Activated CD8-positive, alpha-beta memory T cell treated with anti-CD3 and anti-CD28 coated beads for 4 hours (primary cell): ENCODE measurements at places on chromosomes 1 and 21.

GRCh38 chr1:245770156-245770555, 615.4 kb downstream of the KIF26B start:
- no peak for DNase-seq

GRCh38 chr1:108830119-108831008, 26.5 kb downstream of the AKNAD1 start:
- no peak for DNase-seq

DNA sequence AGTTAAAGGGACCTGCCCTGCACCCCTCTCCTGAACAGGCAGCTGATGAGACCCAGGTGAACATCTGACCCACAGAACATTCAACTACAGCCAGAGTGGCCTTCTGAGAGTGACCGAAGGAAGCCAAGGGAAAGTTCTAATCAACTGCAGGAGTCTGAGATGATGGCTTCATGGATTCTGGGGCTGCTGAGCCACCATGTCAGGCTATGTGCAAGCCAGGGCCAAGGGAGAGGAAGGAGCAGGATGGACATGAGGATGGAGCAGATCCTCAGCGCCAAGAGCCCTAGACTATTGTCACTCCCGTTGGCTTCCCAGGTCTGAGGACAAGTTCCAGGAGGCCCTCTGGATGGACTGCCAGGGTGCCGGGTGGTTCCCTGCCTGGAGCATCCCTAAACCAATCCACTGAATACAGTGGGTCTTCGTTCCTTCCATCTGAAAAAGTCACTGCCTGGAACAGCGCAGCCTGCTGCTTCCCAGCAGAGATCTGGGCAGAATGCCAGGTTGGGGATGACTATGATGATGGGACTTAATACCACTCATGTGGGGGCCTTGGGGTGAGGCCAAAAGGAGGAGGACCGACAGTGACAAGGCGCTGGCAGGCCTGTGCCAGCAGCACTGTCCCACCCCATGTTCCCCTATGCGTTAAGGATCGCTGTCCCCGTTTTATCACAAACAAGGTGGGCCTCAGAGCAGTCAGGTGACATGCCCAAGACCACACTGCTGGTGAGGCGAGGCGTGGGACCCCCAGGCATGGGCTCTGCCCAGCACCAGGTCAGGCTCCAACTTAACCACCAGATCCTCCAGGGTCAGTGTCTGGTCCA, 19.8 kb downstream of the SPOCD1 start:
- DNase-seq, result no peak

DNA sequence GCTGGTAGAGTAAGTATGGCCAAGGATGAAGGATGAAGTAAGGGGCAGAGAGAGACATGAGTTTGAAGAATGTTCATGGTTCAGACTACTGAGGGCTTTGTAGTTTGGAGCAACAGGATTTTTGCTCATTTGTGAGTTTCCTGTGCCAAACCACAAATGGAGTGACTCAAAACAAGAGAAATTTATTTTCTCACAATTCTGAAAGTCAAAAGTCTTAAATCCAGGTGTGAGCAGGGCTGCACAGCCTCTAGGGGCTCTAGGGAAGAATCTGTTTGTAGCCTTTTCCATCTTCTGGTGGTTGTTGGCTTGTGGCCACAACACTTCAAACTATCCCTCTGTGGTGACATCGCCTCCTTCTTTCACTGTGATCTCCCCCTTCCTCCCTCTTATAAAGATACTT, 58.9 kb downstream of the RHOU start:
- DNase-seq, result no peak

DNA sequence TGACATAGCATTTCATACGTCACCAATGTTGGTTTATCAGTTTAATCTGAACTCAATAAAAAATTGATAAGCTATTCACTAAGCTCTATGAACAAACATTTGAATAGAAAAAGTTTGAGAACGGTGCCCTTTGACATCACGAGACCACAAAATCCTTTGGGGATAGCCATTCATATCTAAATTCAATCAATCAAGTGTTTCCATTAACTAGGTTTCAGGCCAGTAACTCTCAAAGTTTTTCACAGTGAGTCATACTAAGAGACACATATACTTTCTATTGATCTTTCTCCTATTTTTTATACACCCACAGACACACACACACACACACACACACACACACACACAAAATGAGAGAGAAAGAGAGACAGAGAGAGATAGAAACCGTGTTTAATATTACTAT, 235.4 kb upstream of the SNX7 start:
- no peak for DNase-seq

DNA sequence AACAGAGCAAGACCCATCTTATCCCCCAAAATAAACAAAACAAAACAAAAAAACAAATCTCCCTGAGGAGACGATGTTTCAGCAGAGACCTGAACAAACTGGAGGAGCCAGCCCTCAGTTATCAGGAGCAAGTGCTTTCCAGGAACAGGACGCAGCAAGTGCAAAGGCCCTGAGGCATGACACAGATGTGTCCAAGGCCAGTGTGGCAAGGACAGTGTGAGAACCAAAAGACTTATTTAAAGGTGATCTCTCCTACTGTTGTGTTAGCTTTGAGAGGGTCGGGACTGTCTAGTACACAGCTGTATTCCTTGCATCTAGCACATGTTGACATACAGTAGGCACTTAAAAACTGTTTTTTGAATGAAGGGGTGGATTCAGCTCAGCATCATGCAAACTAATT, 48.0 kb downstream of the FOXD2 start:
- no peak for DNase-seq

DNA sequence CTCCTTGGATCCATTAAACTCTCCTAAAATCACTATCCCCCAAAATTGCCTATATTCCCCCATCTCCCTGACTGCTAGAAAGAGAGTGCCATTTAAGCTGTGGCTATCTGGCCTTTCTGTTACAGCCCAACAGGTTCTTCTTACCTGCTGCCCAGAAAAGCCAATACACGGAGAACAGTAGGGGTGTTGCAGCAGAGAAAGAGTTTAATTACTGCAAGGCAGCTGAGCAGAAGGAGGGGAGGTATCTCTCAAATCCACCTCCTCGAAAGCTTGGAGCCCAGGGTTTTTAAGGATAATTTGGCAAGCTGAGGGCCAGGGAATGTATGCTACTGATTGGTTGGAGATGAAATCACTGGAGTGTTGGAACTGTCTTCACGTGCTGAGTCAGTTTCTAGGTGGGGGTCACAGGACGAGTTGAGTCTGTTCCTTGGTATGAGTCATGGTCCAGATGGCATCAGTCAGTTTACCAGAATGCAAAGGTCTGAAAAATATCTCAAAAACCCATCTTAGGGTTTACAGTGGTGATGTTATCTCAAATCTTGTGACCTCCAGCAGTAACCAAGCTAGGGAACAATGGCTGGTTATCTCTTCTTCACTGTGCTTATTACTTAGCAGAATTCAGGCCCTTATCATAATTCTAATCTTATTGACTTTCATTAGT, 89.8 kb downstream of the SMYD3 start:
- DNase-seq, result no peak

- no peak for DNase-seq
Measured at GRCh38 chr1:222535455-222535854, 12.4 kb downstream of the HHIPL2 start.

GRCh38 chr1:22930240-22930912, 42.3 kb downstream of the LACTBL1 start:
- no peak for DNase-seq

- no peak for DNase-seq
Measured at GRCh38 chr1:29195881-29196291, 14.2 kb upstream of the SRSF4 start.

DNA sequence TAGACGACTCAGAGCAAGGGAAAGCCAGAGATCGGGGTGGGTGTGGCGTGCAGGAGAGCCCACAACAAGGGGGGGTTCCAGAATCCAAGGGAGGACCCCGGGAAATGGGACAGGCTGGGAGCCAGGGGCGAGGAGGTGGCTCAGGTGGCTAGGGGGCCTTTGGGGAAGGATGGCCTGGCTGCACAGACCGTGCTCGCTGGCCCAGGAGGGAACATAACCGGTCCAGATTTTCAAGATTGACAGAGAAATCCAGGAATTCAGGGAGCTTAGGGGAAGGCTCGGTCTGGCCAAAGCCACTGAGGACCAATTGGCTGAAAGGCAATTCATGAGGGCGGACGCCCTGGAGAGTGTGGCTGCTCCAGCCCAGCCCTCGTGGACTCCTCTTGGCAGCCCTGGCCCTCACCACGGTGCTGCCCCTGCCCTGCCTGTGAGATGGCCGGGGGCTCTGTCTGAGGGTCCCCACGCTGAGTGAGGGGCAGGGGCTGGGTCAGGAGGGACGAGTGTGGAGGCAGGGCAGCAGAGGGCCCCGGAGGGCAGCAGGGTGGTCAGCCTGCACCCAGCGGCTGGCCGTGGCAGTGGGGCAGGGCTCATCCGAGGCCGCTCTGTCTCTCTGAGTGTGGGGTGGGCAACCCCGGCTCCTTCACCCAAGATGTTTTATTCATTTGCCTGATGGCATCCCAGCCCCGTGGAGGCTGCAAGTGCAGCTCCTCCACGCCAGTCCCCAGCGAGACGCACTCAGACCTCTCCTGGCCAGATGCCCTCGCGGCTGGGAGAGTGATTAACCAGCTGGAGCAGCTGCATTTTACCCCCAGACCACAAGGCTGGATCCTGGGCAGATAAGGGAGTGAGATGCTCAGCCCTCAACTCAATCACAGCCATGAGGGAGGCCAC, 5.6 kb upstream of the LRRC3 start:
- DNase-seq, result no peak

GRCh38 chr1:209752890-209753289, 3.0 kb upstream of the TRAF3IP3 start:
- DNase-seq, result no peak

GRCh38 chr21:34037009-34037795, 36.2 kb upstream of the MRPS6 start:
- DNase-seq, result no peak

GRCh38 chr1:239742416-239743109, 349.1 kb upstream of the FMN2 start:
- no peak for DNase-seq

GRCh38 chr1:30908316-30908695, 252 bp downstream of the SDC3 start:
- no peak for DNase-seq

DNA sequence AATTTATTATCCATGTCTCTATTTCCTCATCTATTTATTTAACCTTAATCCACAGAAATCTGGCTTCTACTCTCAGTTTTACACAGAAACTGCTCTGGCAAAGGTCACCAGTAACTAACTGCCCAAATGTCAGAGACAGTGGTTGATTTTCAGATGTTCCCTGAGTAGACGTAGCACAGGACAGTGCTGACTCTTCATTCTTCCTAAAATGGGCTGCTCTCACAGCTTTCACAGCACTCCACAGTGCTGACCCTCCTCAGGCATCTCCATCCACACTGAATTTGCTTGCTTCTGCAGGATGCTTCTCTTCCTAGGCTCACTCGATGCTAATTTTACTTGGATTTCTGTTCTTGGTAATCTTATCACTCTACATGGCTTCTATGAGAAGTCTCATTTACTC, 508.2 kb upstream of the ZRANB2 start:
- no peak for DNase-seq

DNA sequence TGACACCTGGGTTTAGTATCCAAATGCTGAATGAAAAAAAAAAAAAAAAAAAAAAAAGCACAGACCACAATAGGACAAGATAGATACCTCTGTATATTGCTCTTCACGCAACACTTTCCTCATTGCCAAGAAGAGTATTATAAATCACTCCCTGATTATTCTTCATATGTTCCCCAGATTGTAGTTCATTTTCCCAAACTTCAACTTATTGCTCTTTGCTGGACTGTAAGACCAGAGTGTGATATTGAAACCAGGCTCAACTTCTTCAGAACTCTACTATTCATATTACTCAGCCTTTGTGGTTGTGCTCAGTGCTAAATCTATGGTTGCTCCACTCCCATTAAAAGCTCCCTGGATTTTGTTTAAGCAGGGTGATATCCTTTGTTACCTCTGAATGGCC, 180.4 kb downstream of the NTMT2 start:
- no peak for DNase-seq

- DNase-seq, result no peak
Measured at GRCh38 chr1:97925151-97925550, 4.3 kb upstream of the DPYD start.

GRCh38 chr1:58721247-58721820, 21.5 kb upstream of the MYSM1 start:
- no peak for DNase-seq

DNA sequence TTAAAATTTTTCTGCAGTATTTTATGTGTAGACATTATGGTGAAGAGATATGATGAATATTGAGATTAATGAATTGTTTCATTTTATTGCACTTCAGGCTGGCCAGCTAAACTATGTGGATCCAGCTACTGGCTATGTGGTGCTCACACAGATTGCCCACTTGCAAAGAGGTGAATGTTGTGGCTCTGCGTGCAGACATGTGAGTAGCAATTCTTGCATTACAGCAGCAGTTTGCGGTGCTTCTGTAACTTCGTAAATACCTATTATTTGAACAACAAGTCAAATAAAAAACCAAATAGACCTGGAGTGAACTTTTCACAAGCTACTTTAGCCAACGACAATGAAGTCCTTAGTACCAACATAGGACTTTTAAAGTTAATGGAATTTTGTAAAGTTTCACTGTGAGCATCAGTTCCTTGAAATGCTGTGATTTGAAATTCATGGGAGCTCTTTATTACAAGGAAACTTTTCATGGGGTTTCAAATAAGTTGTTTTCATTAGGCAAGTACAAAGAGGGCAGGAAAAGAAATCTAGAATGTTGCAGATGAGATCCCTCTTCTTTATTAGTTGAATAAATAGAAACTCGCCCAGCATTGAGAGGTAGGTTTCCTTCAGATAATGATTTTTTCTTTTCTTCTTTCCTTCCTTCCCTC, 3.4 kb downstream of the C1orf53 start:
- DNase-seq, result no peak

DNA sequence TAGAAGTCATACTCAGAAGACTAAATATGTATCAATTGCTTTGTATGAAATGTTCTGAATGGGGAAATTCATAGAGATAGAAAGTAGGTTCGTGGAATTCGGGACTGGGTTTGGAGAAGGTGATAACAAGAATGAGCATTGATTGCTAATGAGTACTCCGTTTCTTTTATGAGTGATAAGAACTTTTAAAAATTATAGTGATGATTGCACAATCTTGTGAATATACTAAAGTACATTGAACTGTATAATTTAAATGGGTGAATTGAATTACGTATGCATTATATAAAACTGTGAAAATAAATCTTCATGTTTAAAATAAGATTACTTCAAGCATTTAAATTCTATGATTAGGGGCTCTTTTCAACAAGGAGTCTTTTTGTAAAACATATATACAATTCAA, 425.6 kb upstream of the NCAM2 start:
- DNase-seq, result no peak

DNA sequence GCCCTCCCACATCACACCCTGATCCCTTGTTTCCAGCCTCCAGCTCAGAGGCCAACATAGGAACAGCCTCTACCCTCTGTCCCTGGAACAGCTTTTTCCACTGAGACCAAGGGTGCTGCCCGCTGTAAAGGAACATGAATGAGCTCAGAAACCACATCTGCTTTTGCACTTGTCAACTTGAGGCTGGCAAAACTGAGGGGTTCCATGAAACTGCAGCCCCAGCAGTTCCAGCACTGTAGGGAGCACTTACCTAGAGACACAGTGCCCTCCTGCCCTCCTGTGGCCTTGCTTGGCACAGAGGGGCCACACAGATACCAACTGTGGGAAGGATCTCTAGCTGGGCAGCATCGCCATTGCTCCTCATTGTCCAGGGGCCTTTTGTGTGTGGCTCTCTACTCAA, 51.7 kb downstream of the ITPKB start:
- DNase-seq, result no peak
